ENCODE measurements at places on chromosomes 2 and 18. TPM values are rescaled to one million over a fixed set of nuclear protein-coding genes. Genes with fewer than 3 reads are reported as not detected.

CXCR1 gene
- total RNA-seq, result not detected

CYRIA gene
- total RNA-seq, result 10.2 TPM

DNA sequence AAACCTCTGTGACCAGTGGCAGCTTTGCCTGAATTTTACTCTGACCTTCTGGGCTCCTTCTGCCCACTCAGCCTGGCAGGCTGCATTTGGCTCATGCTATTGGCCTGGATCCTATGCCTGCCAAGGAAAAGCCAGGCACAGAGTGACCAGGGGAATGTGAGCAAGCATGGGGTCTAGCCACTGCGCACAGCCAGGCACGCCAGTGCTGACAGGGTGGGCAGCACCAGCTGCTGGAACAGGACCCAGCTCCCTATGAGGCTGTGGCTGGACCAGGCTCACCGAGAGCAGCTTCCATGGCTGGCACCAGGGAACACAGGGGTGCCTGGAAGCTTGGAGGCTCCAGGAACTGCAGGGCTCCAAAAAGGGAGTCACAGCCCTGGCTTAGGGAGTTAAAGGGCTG is 311.5 kb upstream of the SYT4 start:
- no peak for DNase-seq

GRCh38 chr2:206801418-206802189 is 36.2 kb downstream of the FASTKD2 start:
- DNase-seq, result no peak

- no peak for DNase-seq
Measured at GRCh38 chr18:45851161-45851925, 25.9 kb downstream of the SIGLEC15 start.

GRCh38 chr2:163191372-163191771 is 352.8 kb upstream of the KCNH7 start:
- peak; percentile 64 for DNase-seq

- no peak for DNase-seq
Measured at GRCh38 chr2:146123714-146124113, 1603.8 kb upstream of the ZEB2 start.

- DNase-seq, result no peak
Measured at GRCh38 chr2:175734686-175735085, 267.4 kb downstream of the LNPK start.

DNA sequence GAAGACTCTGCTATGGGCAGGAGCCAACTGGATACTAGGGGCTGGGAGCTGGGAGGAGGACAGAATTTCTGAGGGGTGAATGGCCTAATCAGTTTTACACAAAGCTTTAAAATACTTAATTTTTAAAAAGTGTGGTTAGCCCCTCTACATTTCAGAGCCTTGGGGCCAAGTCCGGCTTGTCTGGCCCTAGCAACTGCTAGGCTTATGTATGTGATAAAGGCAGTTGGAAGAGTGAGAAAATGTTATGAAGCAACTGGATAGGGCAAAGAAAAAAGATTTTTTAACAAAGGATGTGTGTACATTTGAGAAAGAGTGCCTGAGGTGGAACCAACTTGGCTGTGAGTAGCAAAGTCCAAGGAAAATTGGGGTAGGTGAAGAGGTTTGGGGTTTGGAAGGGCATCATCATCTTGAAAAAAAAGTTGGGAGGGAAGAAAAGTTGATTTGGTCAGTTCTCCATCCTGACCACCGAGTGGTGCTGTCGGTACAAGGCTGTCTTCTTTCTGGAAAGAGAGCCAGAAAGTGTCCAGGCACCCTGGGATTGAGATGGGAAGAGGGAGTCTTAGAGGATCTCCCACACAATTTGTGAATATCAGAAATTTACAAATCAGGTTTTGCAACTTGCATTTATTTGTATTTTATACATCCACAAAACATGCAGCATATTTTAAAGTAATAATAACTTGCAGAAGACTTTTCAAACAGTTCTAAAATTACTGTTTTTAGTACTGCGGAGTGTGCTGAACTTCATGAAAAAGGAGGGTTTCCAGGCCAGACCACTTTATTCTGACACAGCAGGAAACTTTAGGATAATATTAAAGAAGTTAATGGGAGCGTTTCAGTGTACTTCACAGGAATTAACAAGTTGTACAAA is 10.5 kb upstream of the CDK15 start:
- peak; percentile 73 for DNase-seq

DNA sequence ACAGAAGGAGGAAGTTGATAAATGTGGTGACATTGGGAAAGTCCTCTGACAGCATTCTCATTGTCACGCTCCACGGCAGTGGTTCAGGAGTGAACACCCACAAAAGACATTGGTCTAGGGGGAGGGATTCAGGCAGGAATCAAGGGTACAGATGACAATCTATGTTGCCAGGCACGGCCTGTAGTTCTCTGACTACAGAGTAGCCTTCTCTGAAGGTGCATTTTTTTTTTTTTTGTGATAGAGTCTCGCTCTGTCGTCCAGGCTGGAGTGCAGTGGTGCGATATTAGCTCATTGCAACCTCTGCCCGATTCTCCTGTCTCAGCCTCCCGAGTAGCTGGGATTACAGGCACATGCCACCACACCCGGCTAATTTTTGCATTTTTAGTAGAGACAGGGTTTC is 7.4 kb upstream of the MOB1A start:
- no peak for DNase-seq

GRCh38 chr2:206993964-206994363 is 54.6 kb downstream of the CPO start:
- peak; percentile 50 for DNase-seq

GRCh38 chr2:52862801-52863200 is 904.8 kb upstream of the CHAC2 start:
- DNase-seq, result peak; percentile 13

Measured in fibroblast of lung (primary cell).